ENCODE measurements at places on chromosomes 11 and 22.

GRCh38 chr11:116445108-116446047, 327.4 kb downstream of the BUD13 start:
- DNase-seq, result no peak

- DNase-seq, result no peak
These were observed 111.2 kb downstream of the PTPRJ start for GRCh38 chr11:48091426-48092102.

- no peak for DNase-seq
These were observed 365.5 kb downstream of the MIAT start for GRCh38 chr22:27022896-27023361.

GRCh38 chr11:692824-693414, 2.1 kb downstream of the DEAF1 start:
- DNase-seq, result peak; percentile 56

- DNase-seq, result peak; percentile 64
These were observed 7.8 kb downstream of the LARGE2 start for GRCh38 chr11:45930031-45930794.

- no peak for DNase-seq
These were observed 16.3 kb downstream of the SPTY2D1 start for GRCh38 chr11:18617688-18618341.

DNA sequence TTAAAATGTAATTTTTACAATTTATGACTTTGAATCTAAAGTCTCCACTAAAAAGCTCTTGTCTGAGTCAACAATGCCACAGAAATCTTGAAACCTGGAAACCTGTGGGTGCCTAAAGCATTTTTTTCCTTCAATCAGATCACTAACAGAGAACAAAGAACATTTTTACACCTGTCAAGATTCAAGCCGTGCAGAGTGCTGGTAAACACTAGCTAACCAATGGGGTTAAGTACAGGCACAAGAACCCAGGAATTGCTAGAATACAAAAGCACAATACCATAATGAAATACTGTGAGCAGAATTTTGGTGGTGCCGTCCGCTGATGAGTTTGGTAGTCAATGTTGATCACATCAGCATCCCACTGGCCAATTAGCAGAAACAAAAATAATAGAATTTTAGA, 380.3 kb upstream of the PITPNB start:
- DNase-seq, result no peak

DNA sequence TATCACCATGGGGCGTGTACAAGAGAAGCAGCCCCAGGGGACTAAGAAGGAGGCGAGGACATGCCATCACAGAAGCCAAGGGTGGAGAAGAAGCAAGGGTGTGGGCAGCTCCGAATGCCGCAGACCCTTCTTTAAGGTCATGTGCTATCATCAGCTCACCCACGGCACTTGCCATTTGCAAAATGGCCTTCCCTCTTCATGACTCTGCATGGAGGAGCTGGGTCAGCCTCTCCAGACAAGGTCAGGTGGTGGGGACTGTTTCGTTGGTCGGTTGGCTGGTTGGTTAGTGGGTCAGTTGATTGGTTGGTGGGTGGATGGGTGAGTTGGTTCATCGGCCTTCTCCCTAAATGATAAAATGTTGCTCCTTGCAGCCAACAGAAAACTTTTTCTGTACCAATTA, 622.5 kb downstream of the TBC1D22A start:
- no peak for DNase-seq

- DNase-seq, result no peak
These were observed 767.3 kb downstream of the FAM181B start for GRCh38 chr11:81966340-81966739.

DNA sequence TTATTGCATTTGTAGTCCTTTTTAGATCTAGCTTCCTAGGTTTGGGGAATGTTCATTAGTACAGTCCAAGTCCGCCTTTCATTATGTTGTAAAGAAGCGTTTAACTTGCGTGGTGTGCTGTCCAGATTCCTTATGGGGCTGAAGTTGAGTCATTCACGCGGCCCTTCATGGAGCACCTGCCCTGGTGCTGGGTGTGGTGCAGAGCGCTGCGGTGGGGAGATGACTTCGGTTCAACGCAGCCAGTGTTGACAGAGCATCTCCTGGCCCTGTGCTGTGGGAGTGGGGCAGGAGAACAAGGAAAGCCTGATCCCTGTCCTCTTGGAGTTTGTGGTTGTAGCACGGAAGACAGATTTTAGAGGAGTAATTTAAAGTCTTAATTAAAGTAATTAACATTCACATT, 152.0 kb downstream of the TBC1D22A start:
- no peak for DNase-seq

DNA sequence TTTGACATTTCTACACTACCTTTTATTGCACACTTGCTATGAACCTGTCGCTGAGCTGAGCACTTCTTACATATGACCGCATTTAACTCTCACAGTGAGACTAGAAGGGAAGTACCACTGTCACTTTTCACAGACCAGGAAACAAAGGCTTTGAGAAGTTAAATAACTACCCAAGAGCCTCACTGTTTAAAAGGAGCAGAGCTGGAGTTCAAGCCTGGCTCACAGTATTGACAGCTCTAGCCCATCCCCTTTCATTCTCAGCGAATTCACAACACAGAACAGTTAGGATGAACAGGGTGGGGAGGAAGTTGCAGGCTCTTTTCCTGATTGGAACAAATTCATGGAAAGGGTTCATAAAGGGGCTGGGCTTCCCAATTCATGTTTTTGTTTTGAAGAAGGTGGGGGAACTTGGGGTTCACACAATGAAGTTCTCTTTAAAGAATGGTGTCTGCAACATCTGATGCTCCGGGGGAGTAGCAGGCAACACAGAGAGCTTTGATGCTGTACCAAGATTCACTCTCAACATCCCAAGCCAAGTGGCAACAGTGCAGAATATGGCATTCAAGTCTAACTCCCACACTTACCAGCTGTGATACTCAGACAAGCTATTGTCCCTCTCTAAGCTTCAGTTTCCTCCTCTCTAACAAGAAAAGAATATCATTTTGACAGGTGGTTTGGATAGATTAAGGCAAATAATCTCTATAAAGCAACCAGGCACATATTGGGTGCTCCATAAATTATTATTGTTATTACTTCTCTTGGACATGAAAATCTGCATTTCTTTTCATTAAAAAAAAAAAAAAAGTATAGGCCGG, 17.2 kb downstream of the SCGB1A1 start:
- no peak for DNase-seq

GRCh38 chr11:12392672-12393071, 15.3 kb downstream of the PARVA start:
- no peak for DNase-seq

DNA sequence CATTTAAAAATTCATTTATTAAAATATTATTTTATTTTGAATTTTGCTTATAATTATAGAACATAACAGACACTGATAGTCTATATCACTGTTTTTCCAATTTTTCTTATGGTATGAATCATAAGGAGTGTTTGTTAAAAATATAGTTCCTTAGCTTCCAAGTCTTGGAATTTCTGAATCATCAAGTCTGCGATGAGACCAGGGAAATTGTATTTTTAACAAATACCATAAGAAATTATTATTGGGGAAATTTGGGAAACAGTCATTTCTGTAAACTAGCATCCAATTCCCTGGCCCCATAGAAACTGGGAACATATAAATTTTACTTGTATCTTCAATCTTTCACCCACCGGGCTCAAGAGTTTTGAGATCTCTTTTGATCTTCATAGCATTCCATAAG, 38.0 kb upstream of the PICALM start:
- DNase-seq, result no peak

DNA sequence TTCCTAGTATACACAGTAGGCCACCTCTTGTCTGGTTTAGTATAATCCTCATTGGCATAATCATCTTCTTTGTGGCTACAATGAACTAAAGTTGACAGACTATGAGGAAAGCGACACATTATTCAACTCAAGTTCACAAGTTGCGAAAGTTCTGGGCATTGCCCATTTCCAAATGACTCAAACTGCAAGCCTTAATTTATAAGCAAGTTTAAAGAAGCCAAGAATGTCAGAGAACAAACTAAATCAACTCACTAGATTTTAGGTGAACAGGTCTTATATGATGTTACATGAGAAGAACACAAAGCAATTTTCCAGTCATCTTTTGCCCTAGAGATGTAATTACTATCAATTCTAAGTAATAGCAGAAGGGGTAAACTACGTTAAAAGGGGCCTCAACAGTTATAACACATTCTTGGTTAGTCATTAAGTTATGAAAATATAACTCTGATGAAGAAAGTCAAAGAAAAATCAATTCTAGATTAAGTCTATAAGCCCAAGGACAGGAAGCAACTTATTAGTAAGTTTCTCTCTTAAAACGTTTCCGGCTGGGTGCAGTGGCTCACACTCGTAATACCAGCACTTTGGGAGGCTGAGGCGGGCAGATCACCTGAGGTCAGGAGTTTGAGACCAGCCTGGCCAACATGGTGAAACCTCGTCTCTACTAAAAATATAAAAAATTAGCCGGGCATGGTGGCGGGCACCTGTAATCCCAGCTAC, 21.5 kb downstream of the PICALM start:
- no peak for DNase-seq

GRCh38 chr22:39530692-39531331, 1.7 kb downstream of the RPS19BP1 start:
- no peak for DNase-seq

DNA sequence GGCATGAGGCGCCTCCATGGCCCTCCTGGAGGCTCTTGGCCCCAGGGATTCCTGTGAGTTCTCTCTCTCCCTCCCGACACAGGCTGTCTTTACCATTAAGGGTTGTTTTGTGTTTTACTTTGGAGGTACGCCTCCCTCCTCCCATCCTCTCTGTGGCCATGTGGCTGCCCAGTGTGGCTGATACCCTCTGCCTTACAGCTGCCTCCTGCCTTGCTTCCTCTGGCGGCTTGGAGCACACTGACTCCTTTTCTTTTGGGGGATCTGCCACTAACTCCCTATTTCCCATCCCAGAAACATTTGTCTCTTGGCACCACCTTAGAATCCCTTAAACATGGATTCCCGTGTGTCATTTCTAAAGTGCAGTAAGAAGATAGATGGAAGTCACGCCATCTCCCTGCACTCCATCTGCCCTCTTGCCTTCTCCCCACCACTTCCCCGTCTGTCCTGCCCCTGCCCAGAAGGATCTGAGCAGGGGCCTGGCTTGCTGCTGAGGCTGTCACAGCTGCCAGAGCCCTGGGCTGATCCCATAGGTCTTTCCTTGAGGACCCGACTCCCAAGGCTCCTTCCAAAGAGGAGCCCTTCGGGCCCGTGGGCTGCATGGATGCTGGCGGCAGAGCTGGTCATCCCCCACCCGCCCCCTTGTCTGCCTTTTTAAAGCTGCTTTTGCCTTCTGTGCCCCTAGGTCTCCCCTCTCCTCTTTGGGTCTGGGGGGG, 15.1 kb upstream of the ACR start:
- DNase-seq, result no peak

DNA sequence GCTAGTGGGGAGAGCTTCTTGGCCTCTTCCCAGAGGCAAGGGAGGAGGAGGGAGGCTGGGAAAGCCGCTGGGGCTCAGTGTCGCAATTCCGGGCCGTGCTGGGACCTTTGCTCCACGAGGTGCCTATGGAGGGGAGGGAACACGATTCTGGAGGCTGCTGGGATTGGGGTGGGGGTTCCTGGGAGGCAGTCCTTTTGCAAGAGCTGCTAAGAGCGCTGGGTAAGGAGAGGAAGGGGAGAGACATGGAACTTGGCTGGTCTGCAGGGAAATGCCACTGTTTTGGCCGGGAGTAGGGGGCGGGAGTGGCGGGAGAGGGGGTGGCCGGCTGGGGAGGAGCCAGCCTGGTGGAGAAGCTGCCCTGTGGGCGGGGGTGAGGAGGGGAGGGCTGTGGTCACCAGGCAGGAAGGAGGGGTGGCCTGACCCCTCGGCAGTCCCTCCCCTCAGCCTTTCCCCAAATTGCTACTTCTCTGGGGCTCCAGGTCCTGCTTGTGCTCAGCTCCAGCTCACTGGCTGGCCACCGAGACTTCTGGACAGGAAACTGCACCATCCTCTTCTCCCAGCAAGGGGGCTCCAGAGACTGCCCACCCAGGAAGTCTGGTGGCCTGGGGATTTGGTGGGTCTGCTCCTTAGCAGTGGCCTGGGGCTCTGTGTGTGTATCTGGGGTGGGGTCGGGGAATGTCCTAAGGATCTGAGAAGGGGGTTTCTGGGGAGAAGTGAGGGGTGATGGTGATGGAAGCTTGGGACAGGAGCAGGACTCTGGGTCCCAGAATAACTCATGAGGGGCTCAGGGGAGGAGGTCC, at the start of gene NR1H3:
TSS of gene NR1H3 (plus strand) at position 480 of the 800 bp plus-strand sequence. CDS start 1,221 bp downstream, outside the sequence.
- no peak for DNase-seq

GRCh38 chr11:65150509-65151299, 16.4 kb upstream of the SYVN1 start:
- DNase-seq, result peak; percentile 61

GRCh38 chr11:71998649-71999310, at the start of gene IL18BP:
IL18BP (plus strand) TSS chr11:71998909; CDS start chr11:71999985, 1,076 bp downstream.
- no peak for DNase-seq

DNA sequence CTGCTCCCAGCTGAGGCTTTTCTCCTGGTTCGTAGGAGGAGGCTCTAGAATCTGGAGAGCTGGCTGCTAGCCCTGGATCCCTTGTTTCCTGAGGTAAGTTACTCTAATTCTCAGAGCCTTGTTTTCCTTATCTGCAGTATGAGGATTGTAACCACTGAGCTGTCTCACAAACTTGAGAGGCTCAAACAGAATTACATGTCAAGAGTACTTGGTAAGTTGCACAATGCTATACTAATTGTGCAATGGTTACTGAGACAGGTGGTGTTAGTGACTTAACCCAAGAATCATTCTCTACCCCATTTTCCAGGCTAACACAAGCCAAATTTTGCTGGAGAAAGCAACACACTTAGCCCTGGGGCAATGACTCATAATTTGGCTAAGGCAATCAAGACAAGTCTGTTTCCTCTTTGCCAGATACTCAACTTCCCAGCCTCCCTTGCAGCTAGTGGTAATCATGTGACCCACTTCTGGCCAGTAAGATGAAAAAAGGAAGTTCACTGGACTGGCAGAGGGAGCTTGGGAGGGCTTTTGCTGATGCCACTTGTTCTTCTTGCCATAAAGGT, 348.0 kb downstream of the TENM4 start:
- no peak for DNase-seq

DNA sequence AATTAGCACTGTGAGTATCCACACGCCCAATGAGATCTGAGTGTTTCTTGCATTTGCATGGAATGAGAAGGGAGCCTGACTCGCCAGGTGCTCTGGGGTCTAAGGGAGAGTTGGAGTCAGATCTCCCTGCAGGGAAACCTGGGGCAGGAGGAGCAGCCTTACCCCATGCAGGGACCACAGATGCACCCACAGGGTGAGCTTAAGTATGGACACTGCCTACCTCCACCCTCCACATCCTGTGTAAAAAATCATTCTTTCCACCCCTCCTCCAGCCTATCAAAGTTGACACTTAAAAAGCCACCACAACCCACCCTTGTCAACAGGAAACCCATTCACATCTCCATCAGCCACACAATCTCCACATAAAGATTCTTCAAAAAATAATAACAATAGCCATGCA, 67.0 kb upstream of the IGLL5 start:
- no peak for DNase-seq

All from NCI-H2107 (cell line).